Activated naive CD4-positive, alpha-beta T cell treated with anti-CD3 and anti-CD28 coated beads, Interleukin-2, amount 10 ng/mL, durations not matched to agents 7 days and 5 days (primary cell): ENCODE measurements at places on chromosomes 3 and 15.

GRCh38 chr3:1942781-1943180, 155.9 kb upstream of the CNTN4 start:
- DNase-seq = no peak

- no peak for DNase-seq
Observed at GRCh38 chr3:30204126-30204525, 402.3 kb upstream of the TGFBR2 start.

- no peak for DNase-seq
Observed at GRCh38 chr15:53193149-53193548, 403.0 kb upstream of the ONECUT1 start.

DNA sequence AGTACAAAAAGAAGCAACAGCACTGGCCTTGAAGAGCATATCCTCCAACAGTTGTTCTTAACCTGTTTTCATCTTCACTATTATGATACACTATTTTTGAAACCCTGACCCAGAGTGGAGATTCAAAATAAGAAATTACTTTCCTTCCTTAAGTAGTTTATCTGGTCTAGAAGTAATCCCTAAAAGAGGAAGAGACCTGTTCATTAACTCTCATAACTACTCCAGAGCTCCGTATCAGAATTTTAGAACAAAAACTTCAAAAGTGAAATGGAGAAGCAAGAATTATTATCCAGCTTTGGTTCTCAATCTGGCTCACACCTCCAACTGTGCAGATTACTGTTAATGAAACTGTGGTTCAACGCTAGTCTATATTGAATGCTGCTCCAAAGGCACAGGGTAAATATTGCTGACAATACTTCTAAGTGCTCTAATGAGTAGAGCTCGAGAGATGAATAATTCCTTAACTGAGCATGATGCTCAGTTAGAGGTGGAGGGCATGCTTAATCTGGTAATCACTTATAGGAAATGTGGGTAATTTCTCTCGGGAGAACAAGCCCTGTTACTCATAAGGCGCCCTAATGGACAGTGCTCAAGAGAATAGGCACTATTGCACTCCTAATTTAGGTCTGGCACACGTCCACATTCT, 5.2 kb downstream of the LCMT2 start:
- DNase-seq = no peak

GRCh38 chr15:98422130-98422478, 226.2 kb upstream of the IGF1R start:
- DNase-seq = no peak

- DNase-seq = no peak
Observed at GRCh38 chr3:114939920-114940319, 207.2 kb downstream of the ZBTB20 start.

GRCh38 chr15:43134157-43134635, 810 bp downstream of the TMEM62 start:
- no peak for DNase-seq

DNA sequence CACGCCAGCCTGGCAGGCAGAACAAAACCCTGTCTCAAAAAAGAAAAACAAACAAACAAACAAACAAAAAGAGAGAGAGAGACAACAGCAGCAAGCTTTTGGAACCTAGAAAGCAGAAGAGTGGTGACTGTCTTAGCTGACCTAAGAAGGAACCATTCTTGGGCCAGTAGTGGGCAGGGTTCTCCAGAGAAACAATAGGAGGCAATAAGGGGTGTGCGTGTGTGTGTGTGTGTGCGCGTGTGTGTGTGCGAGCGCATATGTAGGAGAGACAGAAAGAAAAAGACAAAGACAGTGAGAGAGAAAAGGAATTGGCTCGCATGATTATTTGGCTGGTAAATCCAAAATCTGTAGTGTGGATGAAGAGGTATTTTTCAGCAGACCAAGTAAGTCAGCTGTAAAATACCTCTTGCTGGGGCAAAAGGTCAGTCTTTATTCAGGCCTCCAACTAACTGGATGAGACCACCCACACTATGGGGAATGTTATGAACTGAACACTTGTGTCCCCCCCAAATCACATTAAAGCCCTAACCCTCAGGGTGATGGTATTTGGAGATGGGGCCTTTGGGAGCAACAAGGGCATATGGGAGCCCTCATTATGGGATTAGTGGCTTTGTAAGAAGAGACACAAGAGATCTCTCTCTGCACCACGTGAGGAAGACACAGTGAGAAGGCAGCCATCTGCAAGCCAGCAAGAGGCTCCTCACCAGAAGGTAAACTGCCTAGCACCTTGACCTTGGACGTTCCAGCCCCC, 15.1 kb upstream of the BLM start:
- no peak for DNase-seq

DNA sequence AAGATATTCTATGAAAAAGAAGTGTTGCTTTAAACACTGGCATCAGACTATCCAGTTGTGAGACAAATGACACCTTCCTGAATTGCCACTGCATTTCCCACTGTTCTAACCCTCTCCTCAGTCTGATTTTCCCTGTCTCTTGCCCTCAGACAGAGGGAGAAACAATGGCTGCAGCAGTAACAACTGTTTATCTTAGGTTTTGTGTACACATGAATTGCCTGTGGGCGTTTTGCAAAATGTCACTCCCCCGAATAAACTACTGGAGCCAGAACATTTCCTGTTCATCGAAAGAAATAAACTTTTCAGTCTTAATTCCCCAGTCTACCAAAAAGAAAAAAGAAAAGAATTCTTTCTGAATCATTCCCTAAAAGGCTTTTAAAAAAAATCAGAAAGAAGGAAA, 155.1 kb downstream of the MAGI1 start:
- no peak for DNase-seq

DNA sequence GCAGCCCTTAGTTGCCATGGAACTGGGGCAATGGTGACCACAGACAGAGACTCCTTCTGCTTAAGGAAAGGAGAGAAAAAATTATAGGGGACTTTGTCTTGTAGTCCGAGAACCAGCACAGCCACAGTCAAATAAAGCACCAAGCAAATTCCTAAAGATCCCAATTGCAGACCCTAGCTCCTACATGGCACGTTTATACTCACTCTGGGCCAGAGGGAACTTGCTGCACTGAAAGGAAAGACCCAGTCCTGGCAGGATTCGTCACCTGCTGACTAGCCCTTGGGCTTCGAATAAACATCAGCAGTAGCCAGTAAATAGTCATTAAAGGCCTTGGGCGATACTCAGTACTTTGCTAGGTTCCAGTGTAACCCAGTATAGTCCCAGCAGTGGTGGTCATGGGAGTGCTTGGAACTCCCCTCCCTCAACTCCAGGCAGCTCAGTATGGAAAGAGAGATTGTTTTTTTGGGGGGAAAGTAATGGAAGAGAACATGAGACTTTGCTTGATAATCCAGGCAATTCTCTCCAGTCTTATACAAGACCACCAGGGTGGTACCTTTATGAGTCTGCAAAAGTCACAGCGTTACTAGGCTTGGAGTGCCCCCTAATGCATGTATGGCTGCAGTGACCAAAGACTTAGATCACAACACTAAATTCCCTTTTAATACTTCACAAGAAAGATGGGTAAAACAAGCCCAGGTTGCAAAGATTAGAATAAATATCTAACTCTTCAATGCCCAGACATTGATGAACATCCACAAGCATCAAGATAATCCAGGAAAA, 66.4 kb upstream of the AGTR1 start:
- no peak for DNase-seq
